NCI-H345 (cell line): ENCODE measurements at places on chromosomes 2 and 18.

DNA sequence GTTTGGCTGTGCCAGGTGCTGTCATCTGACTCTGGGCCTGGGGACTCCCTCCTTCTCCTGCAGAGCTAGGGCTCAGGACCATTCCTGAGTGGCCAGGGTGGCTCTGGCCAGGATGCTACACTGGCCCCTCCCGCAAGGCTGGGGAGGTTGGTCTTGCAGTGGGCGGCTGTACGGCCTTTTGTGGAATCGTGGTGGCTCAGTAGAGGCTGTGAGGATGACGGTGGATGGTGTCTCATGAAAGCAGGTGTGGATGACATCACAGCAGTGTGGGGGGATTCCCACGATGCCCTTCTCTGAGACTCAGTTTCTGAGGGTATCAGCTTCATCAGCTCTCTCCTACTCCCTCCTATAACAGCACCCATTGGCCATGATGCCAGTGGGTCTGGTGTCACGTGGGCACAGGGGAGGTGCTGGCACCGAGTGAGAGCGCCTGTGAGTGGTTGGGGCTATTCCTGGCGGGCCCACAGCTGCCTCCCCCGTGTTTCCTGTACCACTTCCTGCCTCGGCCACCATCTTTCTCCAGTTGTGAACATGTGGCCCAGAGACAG lies 144.2 kb upstream of the HDAC4 start:
- no peak for DNase-seq

DNA sequence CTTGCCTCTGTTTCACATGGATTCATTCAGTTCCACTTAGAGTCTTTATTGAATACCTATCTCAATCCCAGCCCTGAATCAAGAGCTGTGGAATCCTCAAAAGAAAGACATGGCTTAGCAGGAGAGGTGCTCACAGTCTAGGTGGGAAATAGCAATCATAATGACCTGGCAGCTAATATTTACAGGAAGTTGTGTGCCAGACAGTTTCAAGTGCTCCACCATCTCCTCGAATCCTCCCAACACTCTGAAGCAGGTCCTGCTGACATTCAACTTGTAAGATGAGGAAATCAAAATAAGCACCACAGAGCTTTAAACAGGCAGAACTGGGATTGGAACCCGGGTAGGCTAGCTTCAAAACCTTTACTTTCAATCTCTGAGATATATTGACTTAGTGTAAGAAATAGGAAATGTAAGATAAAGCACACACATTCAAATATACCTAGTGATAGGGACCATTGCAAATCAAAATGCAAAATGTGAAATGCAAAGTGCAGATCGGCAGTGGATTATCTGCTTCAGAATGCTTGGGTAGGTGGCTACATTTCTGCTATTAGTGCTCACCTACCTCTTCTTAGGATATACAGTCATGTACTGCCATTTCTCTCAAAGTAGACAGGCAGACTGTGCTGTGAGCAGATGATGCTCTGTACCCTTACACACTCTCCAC lies 182.0 kb downstream of the PRKCE start:
- DNase-seq = no peak

DNA sequence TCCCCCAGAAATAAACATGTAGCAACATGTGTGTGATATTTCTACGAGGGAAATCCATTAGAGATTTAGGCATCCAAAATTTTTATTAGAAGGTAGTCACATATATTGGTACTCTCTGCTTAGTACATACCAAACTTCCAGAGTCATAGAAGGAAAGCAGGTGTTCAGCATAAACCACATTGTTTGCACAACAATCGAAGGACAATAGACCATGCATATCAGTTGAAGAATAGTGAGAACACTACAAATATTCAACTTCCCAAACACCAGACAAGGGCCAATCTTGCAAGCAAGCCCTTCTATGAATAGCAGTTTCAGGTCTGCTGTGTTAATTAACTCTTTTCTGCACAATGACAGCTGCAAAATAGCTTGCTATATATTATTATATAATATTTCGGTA lies 702.2 kb downstream of the ERBB4 start:
- peak; percentile 77 for DNase-seq

DNA sequence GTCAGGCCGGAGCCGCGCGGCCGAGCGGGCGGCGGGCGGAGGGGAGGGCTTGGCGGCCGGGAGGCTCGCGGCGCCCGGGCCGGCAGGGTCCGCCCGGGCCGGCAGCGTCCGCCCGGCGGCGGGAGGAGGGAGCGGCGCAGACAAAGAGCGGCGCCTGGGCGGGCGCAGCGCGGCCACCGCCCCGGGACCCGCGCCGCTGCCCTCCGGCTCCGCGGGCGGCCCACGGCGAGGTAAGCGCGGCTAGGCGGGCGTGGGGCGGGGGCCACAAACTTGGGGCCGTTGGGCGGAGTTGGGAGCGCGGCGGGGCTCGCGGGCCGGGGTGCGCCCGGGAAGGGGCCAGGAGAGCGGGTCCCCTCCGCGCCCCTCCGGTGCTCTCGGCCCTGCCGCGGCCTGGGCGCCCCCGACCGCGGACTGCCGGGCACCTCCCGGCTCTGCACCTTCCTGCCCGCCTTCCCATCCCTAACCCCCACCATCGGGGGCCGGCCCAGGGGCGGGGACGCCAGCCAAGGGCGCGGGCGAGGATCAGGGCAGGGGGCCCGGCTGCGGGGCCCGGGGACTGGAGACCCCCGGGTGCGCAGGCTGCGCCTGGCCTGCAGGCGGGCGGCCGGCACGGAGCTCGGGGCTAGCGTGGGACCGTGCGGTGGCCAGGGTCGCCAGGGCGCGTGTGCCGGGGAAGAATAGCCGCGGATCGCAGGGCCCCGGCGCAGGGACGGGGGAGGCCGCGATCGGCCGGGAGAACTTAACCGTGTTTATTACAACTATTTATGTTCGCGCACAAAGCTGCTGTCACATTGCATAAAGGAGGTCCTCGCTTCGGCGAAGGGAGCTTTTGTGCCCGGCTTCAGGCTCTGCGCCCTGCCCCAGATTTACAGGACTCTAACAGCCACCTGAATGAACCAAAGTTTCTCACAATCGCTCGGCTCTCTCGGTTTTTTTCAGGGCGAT lies at the start of gene NCK2:
Gene NCK2, plus strand, starts transcription at position 4 of the 945 bp plus-strand sequence. CDS start 110,152 bp downstream, outside the sequence.
- DNase-seq = no peak

GRCh38 chr2:85604568-85605339 lies 2.3 kb upstream of the TMEM150A start:
- no peak for DNase-seq

DNA sequence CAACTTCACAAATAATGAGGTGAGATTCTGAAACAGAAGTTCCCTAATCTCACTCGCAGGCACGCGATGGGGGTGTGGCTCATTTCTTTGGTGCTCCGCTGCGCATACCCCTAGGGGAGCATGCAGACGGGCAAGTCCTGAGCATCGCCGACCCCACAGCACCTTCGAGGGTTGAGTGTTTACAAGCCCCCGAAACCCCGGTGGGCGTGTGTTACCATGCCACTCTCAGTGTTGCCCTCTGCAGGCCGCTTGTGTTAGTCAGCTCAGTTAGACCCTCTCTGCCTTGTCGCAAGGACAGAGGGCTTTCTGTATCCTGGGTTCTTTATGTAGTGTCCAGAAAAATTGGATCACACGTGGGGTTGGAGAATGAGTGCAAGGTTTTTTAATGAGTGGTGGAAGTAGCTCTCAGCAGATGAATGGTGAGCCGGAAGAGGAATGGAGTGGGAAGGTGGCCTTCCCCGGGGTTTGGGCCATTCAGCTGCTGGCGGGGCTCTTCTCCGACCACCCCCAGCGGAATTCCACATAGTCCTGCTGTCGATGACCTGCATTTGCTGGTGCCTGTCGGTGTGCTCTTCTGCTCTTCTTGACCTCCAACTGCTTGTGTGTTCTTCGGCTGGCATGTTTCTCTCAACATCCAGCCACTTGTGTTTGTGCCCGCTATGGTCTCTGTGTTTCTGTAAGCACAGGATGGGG lies 191.3 kb downstream of the RPRM start:
- DNase-seq = no peak

GRCh38 chr18:63882333-63883141 lies 5.0 kb upstream of the SERPINB2 start:
- DNase-seq = no peak

GRCh38 chr2:62895632-62896009 lies 155.0 kb upstream of the OTX1 start:
- DNase-seq = no peak

DNA sequence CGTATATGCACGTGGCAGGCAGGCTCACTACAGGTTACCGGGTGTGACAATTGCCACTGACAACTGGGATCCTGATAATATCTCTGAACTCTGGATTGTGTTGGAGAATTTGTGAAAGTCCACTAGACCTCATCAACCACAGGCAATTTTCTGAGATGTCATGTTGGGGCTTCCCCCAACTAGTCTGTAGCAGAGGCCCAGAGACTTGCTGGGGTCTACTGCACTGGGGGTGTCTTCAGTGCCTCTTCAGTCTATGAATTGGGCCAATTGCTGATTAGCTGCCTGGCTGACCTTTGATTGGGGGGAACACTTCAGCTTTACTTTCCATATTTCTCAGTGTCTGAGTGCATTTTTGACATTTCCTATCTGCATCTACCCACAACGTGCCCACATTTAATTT lies 201.5 kb downstream of the MTX2 start:
- DNase-seq = no peak

GRCh38 chr2:196257086-196257485 lies 85.7 kb upstream of the STK17B start:
- no peak for DNase-seq

GRCh38 chr2:74419345-74419744 lies 2.1 kb downstream of the C2orf81 start:
- no peak for DNase-seq

GRCh38 chr18:75041586-75041985 lies 167.4 kb downstream of the PTGR3 start:
- no peak for DNase-seq

DNA sequence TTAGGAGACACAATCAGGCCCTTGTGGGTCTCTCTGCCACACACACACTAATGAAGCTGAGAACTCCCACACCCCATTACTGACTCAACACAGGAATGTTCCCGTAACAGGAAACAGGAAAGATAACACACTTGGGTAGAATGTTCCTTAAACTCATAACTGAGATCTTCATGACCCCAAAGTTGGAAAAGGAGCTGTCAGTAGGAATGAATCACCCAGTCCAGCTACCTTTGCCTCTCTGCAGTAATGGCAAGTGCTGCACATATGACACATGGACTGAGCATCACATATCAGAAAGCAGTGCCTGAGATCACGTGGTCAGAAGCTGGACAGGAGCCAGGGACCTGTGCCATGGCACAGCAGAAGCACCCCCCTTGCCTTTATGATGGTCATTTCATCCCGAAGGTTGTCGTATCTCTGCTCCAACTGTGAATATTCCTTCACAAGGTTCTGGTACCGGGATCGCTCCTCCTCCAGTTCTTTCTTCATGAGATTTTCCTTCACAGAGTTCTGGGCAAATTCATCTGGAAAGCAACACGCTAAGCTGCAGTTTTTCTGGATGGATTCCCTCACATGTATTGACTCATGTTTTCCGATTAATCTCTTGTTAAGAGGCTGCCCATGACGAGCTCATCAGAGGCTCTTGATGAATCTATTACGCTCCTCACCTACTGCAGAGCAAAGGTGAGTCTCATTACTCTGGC lies 65.4 kb upstream of the ACAA2 start:
- no peak for DNase-seq

GRCh38 chr2:144424559-144425240 lies 95.2 kb downstream of the ZEB2 start:
- DNase-seq = peak; percentile 22

GRCh38 chr2:50221106-50221505 lies 810.8 kb downstream of the NRXN1 start:
- DNase-seq = no peak

DNA sequence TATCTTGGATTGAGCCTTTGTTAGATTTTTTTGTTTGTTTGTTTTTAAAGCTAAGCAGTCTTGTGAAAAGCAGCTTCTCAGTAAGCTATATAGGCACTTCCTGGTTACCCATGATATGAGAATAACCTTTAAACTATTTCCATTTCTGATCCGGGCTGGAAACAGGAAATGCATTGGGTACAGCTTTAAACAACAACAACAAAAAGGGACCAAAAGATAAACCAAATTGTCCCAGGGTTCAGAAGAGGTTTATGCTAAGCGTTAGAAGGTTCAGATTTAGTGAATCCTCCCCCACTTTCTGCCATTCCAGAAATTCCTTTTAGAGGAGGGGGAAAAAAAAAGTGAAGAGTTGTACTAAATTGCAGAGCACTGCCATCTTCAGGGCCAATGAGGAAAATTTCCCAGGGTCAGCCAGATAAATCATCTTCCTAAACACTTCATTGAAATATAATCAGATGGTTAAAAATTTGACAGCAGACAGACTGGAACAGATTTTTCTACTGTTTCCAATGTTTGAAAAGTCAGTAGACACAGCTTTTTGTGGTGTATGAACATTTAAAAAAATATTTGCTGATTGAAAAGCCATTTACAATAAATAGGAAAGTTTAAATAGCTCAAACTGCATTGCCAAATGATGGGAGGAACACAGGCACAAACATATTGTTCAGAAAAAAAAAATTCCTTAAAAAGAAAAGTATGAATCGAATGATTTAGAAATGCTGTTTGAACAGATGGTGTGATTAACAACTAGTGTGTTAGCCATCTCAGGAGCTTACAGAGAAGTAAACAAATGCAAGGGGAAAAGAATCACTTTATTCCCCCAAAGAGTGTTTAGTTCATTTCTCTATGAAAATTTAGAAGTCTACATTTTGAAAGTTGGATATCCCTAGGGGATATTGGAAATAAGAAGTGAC lies 189.9 kb upstream of the TANK start:
- DNase-seq = peak; percentile 30
